ENCODE measurements at places on chromosomes 7 and 10. TPM values are rescaled to one million over a fixed set of nuclear protein-coding genes. Genes with fewer than 3 reads are reported as not detected.
A peak's percentile ranks its signal among the peaks of the same experiment; 100 is the strongest.

Gene SPACDR
- 1.7 TPM for polyA plus RNA-seq

Gene BAMBI
- polyA plus RNA-seq: 2.3 TPM

- peak; percentile 82 for DNase-seq
Observed at GRCh38 chr10:31622978-31623377, 304.0 kb downstream of the ZEB1 start.

DNA sequence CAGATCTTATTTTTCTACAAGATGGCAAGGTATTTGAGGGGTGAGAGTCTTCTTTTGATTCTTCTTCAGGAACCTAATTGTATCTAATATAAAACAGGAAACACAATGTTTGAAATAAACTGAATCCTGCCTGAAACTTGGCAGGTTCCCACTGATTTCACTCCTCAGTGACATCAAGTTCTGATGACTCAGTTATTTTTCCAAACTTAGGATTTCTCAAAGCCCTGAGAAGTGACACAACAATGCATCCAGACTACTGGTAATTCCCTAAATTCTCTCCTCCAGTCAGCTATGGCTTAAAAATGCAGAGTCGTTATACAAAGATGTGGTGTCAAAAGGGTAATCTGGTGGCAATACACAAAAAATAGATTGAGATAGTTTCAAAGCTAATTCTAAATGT, 80.9 kb downstream of the ABLIM1 start:
- peak; percentile 5 for DNase-seq

- DNase-seq: no peak
Observed at GRCh38 chr7:135773464-135773863, 24.9 kb upstream of the FAM180A start.

Gene SPDYE9
- polyA plus RNA-seq: 0.20 TPM
